NCI-H1436 (cell line): ENCODE measurements at places on chromosomes 16 and 17.
A peak's percentile ranks its signal among the peaks of the same experiment; 100 is the strongest.

GRCh38 chr17:13746404-13746803 is 144.7 kb upstream of the HS3ST3A1 start:
- DNase-seq, result no peak

DNA sequence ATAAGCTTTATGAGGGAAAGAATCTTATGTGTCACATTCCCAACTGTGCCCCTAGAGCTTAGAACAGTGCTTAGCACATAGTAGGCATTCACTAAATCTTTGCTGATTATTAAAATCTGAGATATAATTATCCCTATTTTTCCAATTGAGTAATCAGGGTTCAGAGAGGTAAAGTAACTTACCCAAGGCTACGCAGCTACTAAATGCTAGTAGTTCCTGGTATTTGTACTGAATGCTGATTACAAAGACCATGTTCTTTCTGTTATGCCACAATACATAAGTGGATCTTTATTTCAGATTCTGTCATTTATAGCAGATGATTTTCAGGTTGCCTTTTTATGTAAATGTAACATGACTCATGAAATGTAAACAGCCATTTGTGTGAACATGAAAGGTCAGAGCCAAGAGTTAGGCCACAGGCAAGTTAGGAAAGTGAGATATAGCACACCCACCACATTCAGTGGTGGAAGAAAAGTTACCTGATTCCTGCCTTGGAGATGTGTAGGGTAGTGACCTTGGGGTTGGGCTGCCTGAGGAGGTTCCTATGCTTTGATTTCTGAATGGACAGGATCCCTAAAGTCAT is 77.2 kb downstream of the FTO start:
- no peak for DNase-seq

DNA sequence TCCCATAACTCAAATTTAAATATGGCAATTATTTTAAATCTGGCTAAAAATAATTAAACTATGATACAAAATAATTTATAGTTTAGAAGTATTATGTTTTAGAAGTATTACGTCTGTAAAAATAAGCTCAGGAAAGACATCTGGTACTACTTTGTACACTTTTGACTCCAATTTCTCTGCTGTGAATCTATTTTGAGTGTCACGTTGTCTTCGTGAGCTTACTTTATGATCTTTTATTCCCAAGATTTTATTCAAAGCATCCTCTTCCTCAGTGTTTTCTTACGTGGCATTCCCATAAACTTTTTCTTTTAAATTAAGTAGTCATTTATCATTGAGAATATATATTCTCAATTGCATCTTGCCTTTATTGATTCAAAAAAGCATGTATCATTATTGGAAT is 223.3 kb upstream of the KCNJ16 start:
- no peak for DNase-seq

DNA sequence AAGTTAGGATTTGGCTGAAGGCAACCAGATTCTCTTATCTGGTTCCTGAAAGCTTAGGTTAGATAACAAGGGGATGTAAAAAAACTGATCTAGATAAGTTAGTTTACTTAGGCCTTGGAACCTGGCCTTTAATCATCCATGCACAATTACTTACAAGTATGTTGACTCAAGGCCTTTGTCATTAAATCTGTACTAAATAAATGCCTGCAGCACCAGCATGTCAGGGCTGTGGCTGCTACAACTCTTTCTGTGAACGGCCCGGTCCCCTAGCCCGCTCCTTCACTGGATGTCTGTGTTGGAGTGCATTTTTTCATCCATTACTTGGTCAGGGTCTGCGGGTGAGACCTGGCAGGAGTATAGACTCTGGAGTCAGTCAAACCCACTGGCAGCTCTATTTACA is 48.4 kb upstream of the ALDH3A1 start:
- no peak for DNase-seq

GRCh38 chr17:31549121-31549524 is 157.6 kb downstream of the RAB11FIP4 start:
- no peak for DNase-seq

- DNase-seq, result no peak
These were observed 20.1 kb downstream of the SLC39A11 start for GRCh38 chr17:73072219-73072962.

- no peak for DNase-seq
These were observed 32.6 kb downstream of the TEKT3 start for GRCh38 chr17:15308758-15309157.

DNA sequence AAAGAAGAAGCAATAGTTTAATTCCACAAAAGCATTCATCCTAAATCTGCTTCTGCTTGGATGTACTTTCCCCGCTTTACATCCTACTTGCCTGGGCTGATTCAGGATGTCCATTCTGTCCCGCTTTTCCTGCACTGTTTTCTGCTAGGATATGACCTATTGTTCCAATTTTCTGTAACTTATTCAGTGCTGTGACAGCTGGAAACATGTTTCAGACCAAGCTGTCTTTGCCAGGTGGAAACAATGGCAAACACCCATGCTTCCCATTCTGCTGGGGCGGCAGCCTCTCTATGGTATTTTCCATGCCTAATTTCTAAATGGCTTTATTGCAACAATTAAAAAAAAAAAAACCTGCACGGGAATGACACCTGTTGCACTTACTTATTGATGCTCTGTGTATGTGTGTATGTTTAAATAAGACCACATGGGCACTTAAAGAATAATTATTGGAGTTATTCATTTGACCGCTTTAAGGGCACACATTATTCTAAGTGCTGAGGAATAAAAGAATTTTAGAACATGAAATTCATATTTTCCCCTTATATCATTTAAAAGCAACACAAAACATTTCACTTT is 21.0 kb downstream of the COQ7 start:
- DNase-seq, result no peak

GRCh38 chr17:20116683-20117309 is 107.6 kb downstream of the SPECC1 start:
- DNase-seq, result peak; percentile 77

- no peak for DNase-seq
These were observed 5.2 kb downstream of the MYO1D start for GRCh38 chr17:32871746-32872145.

- no peak for DNase-seq
These were observed 1879.9 kb downstream of the TP53TG3F start for GRCh38 chr16:35339337-35339736.

- no peak for DNase-seq
These were observed 31.5 kb downstream of the SALL1 start for GRCh38 chr16:51119556-51119955.

DNA sequence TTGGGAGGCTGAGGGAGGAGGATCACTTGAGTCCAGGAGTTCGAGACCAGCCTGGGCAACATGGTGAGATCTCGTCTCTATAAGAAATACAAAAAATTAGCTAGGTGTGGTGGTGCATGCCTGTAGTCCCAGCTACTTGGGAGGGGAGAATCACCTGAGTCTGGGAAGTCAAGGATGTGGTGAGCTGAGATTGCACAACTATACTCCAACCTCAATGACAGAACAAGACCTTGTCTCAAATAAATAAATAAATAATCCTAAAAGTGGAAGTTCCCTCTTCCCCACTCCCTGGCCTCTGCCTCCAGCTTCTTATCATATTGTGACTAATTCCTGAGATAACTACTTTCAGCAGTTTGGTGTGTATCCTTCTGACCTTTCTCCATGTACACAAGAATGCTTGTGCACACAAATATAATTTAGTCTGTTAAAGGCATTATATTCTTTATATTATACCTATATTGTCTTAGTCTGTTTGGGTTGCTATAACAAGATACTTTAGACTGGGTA is 23.5 kb upstream of the DNAJA2 start:
- DNase-seq, result no peak

- no peak for DNase-seq
These were observed 54.1 kb downstream of the XYLT1 start for GRCh38 chr16:17416461-17417311.

GRCh38 chr17:64406321-64407200 is 15.9 kb upstream of the PECAM1 start:
- DNase-seq, result no peak

DNA sequence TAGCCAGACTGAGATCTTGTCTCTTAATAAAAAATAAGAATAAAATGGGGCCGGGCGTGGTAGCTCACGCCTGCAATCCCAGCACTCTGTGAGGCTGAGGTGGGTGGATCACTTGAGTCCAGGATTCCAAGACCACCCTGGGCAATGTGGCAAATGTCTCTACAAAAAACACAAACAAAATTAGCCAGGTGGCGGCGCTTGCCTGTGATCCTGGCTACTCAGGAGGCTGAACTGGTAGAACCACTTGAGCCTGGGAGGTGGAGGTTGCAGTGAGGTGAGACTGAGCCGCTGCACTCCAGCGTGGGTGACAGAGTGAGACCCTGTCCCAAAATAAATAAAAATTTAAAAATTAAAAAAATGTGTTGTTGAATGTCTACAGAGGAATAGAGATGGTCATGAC is 2.9 kb upstream of the DEF8 start:
- no peak for DNase-seq

GRCh38 chr17:22233382-22233781 is 541.1 kb downstream of the KCNJ18 start:
- DNase-seq, result no peak

DNA sequence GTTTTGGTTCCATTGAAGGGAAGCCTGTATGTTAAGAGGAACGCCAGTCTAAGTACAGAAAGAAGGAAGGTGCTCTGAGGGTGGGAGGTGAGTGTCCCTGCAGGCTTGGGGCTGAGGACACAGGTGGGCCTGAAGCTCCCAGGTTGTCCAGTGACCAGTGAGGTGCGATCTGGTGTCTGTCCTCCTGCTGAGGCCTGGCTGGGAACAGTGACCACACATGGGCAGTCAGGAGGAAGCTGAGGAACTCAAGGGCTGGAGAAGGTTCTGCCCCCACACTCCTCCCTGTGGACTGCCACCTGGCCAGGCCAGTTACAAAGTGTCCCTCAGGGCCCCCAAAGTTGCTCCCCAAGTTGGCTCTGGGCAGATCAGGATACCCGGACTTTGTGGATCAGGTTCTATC is 102.1 kb downstream of the N4BP1 start:
- no peak for DNase-seq

GRCh38 chr17:69607162-69607834 is 192.8 kb downstream of the MAP2K6 start:
- peak; percentile 64 for DNase-seq

GRCh38 chr17:33560165-33560564 is 267.1 kb upstream of the ASIC2 start:
- DNase-seq, result no peak
